ENCODE measurements at places on chromosomes 7 and 10.
A peak's percentile ranks its signal among the peaks of the same experiment; 100 is the strongest.

DNA sequence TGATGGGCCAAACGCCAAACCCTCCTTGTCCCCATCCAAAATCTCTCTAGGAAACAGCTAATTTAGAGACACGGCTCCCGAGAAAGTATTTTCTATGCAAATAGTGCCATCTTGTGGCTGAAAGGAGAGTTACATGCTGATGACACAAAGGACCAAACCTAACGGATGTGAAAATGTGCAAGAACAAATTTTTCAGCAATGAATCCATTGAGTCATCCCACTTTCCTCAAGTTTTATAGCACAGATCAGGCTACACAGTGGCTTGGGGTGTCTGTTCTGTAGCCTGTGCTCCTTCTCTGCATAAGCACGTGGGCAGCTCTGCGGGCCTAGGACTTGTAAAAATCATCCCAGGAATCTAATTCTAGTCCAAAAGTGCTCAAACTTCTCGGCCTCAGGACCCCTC is 154.8 kb upstream of the PRR15 start:
- peak; percentile 46 for DNase-seq

- DNase-seq = no peak
These were observed 375.2 kb downstream of the PAXIP1 start for GRCh38 chr7:154627646-154628290.

GRCh38 chr10:3098689-3099088 is 31.3 kb downstream of the PFKP start:
- no peak for DNase-seq

- no peak for DNase-seq
These were observed 20.8 kb downstream of the ZDHHC16 start for GRCh38 chr10:97466755-97467154.

GRCh38 chr7:107879400-107880035 is 11.5 kb upstream of the DLD start:
- no peak for DNase-seq

GRCh38 chr10:97384156-97384555 is 17.0 kb downstream of the RRP12 start:
- no peak for DNase-seq

DNA sequence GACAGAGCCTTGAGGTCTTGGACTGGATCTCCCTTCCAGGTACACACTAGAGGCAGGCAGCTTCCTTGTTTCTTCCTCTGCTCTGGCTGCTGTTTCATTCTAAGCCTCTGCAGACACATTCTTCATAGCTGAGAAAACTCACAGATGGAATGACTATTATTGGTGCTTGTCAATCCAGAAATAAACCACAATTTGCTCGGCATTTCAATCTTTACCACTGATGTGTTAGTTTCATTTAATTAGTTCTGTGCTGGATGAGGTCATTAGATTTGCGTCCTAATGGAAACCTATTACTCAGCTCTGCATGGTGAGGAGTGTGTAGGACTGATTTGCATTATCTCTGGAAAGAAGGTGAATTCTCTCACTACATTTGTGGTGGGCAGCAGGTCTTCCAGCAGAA is 392.5 kb downstream of the NRG3 start:
- DNase-seq = no peak

- no peak for DNase-seq
These were observed 7.7 kb downstream of the DPCD start for GRCh38 chr10:101595591-101596433.

DNA sequence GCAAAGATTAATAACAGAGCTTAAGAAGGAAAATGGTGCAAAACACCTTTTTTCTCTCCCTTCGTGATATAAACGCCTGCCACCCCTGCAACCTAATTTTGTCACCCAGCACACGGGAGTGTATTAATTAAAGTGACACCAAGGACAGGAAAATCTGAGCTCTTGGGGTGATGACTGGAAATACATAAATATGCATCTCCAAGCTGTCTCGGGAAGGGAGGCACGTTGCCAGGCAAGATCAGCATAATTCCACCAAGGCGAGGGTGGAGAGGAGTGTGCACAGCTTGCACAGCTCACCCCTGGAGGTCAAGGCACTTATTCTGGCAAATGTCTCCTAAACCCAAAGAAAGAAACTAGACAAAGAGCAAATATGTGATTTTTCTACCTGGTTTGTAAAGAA is 700.9 kb downstream of the GRID1 start:
- DNase-seq = no peak

GRCh38 chr10:35089611-35090161 is 455 bp downstream of the CUL2 start:
- DNase-seq = peak; percentile 10

- DNase-seq = no peak
These were observed 13.0 kb downstream of the HNRNPA2B1 start for GRCh38 chr7:26187380-26188205.

- no peak for DNase-seq
These were observed 516.4 kb downstream of the GLRX3 start for GRCh38 chr10:130652544-130652943.

- DNase-seq = peak; percentile 49
These were observed 149.3 kb downstream of the ELFN1 start for GRCh38 chr7:1819259-1819841.

DNA sequence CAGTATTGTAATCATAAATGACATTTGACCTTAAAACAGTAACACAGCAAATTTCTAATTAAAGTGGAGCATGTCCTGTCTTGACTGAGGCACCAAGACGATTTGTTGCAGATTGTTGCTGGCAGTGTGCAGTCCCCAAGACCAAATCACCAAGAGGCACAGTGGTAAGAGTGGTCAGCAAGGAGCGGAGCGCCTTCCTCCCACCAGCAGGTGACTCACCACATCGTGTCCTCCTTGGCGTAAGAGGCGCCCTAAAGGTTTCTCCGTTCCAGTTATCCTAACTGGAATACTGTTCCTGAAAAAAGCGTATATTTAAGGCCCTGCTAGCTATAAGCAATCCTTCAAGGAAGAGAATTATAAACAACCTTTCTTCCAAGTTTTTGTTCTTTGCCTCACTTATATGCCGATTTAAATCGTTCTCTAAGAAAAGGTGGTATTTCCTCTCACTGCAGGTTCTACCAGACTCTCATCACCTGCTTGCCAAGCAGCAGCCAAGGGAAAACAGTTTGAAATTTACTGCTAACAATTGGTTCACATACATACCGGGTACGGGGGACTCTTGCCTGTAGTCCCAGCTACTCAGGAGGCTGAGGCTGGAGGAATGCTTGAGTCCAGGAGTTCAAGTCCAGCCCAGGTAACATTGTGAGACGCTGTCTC is 10.7 kb upstream of the REPIN1 start:
- DNase-seq = peak; percentile 7

DNA sequence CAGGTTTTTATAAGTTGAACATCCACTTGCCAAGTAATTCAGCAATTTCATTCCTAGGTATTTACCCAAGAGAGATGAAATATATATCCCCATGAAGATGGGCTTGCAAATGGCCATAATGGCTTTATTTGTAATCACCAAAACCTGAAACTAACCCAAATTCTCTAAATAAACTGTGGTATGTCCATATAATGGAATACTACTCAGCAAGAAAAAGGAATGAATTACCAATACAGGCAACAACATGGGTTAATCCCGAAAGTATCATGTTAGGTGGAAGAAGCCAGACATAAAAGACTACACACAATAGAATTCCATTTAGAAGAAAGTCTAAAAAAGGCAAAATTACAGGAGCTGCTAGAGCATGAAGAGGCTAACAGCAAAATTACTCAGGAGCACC is 101.4 kb upstream of the PPP2R2D start:
- DNase-seq = no peak

DNA sequence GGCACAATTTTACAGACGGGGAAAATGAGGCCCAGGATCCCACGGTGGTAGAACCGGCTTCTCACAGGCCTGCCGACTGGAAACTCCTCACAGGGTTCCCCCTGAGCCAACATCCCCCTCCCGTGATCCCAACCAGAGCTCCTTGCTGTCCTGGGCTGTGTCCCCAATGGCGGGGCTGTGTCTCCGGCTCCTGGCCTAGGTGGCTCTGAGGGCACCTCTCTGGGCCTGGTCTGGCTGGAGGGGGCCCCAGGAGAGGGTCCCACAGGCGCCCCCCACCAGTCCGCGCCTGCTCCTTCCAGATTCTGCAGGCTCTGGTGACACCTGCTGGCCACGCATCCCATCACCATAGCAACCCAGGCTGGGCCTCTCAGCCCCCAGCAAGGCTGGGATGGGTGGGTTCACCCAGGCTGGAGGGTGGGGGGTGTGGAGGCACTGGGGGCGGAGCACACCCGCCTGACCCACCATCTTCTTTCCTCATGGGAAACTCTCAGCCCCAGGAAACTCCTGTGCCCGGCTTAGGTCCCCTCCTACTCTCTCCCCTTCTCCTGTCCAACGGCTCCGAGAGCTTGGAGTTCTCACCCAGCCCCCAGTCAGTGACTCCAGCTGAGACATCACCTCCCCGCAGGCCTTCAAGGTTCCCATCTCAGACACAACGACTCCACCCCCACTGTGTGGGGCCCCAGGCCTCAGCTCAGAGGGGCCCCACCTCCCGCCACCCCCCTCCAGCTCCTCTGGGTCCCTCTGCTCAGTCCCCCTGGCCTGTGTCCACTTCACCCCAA is 27.1 kb upstream of the TNRC18 start:
- DNase-seq = peak; percentile 43

DNA sequence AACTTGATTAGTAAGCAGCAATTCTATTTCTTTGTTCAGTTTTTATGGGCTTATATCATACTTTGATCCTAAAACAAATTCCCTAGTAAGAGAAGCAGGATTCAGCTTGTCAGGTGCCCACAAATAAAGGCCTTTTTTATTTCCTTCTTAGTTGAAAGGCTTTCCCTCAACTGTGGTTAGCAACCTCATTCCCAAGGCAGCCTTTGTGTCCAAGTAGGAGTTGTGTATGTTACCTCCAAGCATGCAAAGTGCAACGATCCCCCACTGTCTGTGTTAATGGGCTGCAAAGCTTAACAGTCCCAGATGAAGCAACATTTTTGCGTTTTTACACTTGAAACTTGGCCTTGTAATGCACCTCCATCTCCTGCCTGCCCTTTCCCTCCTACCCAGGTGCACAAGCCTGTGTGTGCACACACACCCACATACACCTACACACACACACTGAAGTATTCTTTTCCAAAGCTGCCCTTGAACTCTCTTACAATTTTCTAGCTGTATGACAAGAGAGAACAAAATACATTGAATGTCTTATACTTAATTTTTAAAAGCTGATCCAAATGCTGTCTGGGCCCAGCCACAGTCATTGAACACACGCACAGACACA is 278.2 kb downstream of the SNX13 start:
- no peak for DNase-seq

DNA sequence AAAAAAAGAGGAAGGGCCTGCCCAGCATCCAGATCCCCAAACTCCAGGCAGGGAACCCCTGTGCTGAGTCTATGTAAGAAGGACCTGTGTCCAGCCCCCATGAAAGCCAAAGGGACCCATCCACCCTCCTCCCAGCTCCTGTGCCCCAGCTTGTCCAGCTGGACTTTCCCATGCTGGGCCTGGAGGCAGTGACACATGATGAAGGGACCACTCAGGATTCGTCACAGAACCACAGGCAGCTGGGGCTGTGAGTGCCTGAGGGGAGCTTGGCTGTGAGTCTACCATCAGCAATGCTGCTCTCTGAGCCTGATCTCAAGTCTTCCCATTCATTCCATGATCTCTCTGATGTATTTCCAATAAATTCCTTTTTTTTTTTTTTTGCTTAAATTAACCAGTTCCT is 36.2 kb upstream of the MNX1 start:
- DNase-seq = no peak

DNA sequence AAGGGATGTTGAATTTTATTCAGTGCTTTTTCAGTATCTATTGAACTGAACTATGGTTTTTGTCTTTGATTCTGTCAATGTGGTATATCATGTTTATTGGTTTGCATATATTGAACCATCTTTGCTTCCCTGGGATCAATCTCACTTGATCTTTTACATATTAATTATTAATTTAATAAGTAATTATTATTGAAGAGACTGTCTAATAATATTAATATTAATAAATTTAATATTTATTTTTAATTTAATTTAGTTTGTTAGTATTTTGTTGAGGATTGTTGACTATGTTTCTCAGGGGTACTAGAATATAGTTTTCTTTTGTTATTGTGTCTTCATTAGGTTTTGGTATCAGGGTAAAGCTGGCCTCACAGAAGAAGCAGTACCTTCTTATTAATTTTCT is 26.5 kb upstream of the TRA2A start:
- no peak for DNase-seq

DNA sequence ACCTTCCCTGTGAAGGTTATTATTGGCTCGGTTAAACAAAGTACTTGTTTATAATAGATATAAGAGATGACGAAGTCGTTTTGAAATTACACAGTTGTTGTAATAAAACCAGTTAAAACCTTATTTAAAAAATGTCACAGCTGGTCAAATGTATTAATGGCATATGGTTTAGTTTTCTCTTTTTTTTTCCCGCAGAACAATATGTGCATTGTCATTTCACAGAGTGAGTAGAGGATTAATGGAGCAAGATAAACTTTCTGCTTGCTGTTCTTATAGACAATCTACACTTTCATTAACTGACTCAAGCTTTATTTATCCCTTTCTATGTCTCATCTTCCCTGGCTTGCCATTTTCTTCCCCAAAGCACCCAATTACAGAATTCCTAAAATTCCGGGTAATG is 404.3 kb upstream of the NPVF start:
- no peak for DNase-seq

GRCh38 chr7:129499999-129500398 is 2.3 kb upstream of the SMKR1 start:
- DNase-seq = no peak

GRCh38 chr7:99137411-99138180 is 6.3 kb downstream of the SMURF1 start:
- DNase-seq = no peak

- DNase-seq = no peak
These were observed 112.7 kb downstream of the REEP3 start for GRCh38 chr10:63633677-63634487.

DNA sequence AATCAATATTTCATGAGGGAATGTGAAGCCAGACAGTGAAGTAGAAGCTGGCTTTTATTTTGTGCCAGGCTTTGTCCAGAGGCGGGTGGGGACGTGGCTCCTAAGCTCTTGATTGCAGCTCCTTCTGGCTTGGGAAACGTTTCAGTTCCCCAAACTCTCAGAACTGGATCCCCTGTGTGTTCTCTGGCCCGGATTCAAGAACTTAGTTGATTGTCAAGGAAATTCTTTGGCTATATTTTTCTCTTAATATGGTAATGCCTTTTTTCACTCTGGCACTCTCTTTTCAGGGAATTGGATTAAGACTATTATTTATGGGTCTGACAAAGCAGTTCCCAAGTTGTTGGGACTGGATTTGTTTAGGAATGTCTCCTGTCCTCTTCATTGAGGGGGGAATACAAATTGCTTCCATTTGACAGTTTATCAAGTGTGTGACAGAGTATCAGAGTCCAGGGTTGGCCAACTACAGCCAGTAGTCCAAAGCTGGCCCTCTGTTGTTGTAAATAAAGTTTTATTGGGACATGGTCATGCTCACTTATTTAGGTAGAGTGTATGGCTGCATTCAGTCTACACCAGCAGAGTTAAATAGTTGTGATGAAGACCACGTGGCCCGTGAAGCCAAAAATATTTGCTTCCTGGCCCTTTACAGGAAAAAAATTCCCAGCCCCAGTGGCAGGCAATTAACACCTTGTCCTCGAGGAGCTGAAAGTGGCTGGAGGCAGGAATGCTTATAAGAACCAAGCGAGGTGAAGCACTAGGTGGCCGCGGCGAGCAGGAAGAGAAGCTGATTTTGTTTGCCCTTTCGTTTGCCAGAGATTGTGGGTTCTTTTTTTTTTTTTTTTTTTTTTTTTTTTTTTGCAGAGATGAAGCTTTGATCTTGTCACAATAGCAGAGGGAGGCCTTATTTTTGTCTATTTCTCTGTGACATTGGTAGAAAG is 34.3 kb downstream of the HTRA1 start:
- DNase-seq = no peak

- DNase-seq = no peak
These were observed 369.6 kb upstream of the VWC2 start for GRCh38 chr7:49403844-49404243.

Data from stimulated activated naive CD8-positive, alpha-beta T cell treated with anti-CD3 and anti-CD28 coated beads, Interleukin-15, amount 100 ng/mL, for 72 hours (primary cell).